Left ventricle myocardium inferior (tissue), 1 donor: ENCODE measurements at places on chromosomes 1 and 21. TPM values are rescaled to one million over a fixed set of nuclear protein-coding genes. Genes with fewer than 3 reads are reported as not detected.
A peak's percentile ranks its signal among the peaks of the same experiment; 100 is the strongest.

SNX27 gene
- 31.8 TPM for total RNA-seq

CELA3B gene
- total RNA-seq, result not detected

GJC2 gene
- 1.0 TPM for total RNA-seq

GPX7 gene
- total RNA-seq, result 5.2 TPM

AXDND1 gene
- total RNA-seq, result not detected

OR10J4 gene
- total RNA-seq, result not detected

TSNAX gene
- total RNA-seq, result 23.6 TPM

HOOK1 gene
- 4.0 TPM for total RNA-seq

ST6GALNAC5 gene
- 0.41 TPM for total RNA-seq

VWA1 gene
- total RNA-seq, result 13.7 TPM

NR0B2 gene
- total RNA-seq, result 7.2 TPM

- no peak for DNase-seq
Measured at GRCh38 chr1:160945079-160945478, 9.5 kb downstream of the ITLN2 start.

DNA sequence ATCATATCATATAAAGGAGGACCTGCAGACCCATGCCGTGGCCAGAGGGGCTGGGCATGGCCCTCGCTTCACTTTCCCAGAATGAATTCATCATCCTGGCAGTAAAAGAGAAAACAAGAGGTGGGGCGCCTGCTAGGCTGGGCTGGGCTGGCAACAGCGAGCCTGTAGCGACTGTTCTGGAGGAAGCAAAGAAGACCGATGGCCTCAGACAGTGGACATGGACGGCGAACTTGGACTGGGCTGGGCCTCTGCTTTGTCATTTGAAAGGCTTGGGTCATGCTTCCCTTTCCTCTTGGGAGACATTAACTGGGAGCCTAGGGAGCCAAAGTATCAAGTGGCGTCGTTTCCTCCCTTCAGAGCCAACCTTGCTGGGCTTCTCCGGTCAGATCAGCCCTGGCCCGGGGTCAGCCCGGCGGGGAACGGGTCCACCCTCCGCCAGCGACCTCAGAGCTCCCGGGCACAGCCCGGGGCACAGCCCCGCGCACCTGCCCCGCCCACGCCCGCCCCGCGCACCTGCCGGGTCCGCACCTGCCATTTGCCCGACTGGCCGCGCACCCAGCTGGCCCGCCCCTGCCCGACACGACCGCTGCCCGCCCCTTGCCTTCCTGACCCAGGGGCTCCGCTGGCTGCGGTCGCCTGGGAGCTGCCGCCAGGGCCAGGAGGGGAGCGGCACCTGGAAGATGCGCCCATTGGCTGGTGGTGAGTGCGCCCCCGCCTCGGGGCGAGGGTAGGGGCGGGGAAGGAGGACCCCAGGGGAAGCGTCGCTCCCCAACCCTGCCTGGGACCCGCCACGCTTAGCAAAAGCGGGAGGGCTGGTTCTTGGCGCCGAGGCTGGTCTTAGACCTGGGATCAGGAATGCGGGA lies at the start of gene FAM3B:
Gene FAM3B (plus strand): TSS at position 602 of the 863 bp plus-strand sequence. CDS start 79 bp downstream, at position 681.
- no peak for DNase-seq

- DNase-seq, result no peak
Measured at GRCh38 chr1:56798053-56798471, 21.1 kb downstream of the FYB2 start.

DNA sequence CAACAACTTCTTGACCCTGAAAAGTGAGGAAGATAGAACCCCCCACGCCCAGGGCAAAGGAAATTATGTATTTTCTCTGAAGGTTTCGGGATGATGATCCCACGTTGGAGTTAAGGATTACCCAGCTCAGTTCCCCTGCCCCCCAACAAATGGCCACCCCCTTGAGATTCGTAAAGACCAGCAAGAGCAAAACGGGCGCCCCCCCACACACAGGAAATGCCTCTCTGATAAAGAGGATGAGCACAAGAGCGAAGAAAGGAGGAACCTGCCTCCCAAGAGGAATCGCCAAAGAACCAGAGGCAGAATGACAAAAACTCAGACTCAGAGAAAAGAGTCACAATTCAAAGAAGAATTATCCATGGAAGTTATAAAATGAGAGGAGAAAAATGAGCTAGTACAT lies 576.9 kb downstream of the MATN1 start:
- DNase-seq, result no peak

DNA sequence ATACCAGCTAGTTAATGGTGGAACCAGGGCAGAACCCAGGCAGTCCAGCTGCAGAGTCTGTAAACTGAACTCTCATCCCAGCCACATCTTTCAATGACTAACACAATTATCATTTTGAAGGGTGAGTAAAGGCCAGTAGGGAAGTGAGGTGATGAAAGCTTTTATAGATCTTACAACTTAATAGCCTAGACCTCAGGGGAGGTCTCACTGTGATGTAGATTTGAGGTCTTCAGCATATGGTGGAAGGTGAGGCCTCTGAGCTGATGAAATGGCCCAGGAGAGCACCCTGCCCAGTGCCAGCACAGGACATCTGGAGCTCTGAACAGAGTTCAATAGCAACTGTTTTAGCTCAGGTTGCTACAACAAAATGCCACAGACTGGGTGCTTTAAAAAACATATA lies 44.8 kb upstream of the POU2F1 start:
- DNase-seq, result no peak

- peak; percentile 63 for DNase-seq
Measured at GRCh38 chr1:203769505-203770343, 4.7 kb downstream of the LAX1 start.

DNA sequence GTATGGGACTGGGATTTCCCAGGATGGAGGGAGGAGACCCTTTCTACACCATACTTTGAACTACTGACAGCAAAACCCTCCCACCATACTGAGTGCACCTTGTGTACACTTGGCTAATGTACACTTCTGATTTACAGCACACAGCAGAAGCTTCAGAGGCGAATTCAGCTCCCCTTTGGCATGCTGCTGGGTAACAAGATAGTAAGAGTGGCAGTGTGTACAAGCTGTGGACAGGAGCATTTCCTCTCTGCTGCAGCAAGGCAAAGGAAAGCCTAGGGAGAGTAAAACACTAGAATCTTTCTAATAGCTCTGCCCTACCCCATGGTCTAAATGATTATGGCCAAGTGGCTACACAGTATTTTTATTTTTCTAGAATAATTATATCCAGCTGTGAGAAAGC lies 83.9 kb upstream of the ARTN start:
- no peak for DNase-seq

DNA sequence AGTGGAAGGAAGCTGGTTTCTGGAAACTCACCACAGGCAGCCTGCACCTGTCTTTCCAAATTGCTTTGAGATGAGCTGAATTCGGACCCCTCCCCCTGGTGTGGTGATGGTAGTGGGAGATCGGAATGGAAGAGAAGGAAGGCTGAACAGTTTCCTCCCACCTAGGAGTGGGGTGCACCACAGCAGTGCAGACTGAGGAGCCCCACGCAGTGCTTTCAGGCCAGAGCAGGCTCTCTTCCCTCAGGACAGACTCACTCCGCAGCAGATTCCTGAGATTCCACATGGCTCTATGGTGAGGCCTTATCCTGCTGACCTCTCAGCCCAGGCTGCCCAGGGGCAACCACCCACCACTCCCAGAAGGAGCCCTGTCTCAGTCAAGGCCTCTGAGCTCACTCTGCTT lies 80.9 kb downstream of the ATP1A1 start:
- DNase-seq, result no peak

DNA sequence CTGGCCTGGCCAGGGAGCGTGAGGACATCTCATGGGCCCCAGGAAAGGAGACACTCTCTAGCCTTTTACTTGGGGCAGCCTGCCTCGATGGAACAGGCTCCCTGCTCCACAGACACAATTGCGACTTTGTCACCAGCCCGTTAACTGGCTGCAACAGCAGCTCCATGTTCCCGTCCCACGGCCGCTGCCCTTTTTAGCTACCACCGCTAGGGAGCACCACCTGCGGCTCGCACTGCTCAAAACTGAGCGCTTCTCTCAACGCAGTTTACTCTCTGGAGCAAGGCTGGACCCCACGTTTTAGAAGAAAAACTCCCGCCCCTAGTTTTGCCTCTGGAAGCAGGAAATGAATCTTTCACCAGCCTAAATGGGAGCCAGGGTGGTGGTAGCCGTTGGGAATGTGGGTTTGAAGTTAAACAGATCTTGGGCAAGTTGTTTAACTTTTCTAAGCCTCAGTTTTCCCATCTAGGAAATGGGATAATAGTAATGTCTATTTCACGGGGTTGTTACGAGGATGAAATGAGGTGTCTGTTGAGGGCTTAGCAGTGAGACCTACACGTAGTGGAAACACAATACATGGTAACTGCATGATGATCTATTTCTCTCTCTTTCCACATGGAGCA lies 3.5 kb upstream of the LRRC38 start:
- no peak for DNase-seq

GRCh38 chr1:165960136-165960535 lies 132.7 kb downstream of the UCK2 start:
- DNase-seq, result no peak

DNA sequence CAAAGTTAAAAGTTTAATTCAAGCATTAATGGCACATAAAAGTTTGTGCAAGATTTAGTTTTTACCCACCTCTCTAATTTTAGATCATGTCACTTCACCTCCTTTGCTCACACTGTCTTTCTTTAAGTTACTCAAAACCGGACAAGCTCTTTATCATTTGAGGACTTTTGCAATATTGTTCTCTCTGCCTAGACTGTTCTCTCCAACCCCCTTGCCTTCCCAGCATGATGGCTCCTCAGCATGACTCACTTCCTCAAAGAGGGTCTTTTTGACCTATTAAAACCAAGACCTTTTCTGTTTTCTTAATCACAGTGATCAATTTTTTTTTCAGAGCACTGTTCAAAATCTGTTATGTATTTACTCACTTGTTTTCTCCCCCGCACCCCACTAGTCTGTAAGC lies 61.3 kb downstream of the XKR8 start:
- no peak for DNase-seq

- no peak for DNase-seq
Measured at GRCh38 chr1:150613061-150613920, 16.1 kb downstream of the ENSA start.

DNA sequence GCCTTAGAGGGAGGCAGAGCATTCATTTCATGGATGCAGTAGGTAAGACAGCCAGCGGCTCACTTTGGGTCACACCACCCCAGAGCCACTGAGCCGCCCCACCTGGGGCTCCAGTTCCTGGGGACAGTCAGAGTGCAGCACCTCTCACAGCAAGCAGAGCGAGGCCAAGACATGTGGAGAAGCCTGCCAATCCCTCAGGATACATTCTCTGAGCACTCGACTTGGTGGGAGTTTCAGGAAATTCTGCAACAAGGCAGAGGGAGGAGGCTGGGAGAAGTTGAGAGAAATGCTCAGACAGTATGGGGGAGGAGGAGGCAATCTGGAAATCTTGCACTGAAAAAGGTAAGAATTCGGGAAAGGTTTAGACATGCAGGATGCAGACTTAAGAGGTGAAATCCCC lies 60.8 kb upstream of the WLS start:
- no peak for DNase-seq

DNA sequence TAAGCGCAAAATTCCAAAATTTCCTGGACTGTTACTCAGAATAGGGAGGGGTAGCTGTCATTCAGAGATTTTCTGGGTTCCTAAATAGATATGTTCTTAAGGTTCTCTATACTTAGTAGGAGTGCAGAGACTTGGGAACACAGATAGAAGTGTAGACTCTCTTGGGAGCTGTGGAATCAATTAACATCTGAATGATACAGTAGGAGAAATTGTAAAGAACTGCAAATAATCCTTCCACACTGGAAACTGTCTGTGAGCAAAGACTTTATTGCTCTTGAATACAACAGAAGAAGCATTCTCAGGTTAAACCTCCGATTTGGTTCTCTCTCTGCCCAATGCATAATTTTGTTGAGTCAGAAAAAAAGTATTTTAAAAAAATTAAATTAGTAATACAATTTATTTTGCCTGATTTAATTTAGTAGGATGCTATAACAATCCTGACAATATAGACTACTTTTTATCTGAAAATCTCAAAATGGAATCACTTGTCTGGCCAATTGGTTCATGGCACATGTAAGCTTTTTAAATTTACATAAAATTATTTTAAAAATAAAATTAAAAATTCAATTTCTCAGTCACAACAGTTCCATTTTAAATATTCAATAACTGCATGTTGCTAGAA lies 1754.3 kb downstream of the PLA2G4A start:
- DNase-seq, result no peak

DNA sequence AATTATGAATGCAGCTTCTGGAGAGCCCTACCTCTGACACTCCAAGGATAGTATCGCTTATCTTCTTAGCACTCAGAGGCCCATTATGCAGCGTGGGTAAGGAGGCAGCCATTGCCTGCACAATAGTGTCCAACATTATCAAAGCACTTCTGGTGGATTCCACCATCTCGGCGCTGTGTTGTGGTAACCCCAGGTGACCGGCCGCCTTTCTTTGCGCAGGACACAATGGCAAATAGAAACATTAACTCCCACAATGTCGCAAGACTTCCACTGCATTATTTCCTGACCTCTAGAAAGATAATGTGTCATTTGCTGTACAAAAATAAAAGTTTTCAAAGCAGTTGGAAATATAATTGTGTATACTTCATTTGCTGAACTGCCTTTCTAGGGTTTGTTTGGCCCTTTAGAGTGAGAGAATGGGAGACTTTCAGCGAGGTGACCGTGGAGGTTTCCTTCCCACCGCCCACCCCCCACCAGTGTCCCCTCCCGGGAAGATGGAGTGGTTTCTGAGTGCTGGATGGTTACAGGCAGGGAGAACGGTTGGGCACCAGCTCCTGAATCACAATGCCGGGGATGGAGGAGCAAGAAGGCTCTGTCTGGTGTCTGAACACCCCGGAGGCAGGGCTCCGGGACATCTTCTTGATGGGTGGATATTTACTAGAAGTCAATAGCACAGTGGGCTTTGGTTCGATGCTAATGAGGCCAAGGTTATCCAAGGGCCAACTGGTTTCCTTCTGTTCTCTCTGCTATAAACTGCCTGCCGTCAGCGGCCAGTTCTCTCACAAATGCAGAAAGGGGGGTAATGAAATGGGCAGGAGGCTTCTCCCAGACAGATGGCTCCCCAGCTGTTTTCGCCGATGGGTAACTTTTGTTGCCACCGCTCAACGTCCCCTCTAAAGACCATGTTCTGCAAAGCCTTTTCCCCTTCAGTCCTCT lies 215.4 kb upstream of the PROX1 start:
- no peak for DNase-seq

GRCh38 chr21:37593015-37593414 lies 226.4 kb downstream of the DYRK1A start:
- no peak for DNase-seq

GRCh38 chr1:167057241-167057688 lies 32.9 kb downstream of the GPA33 start:
- DNase-seq, result no peak

DNA sequence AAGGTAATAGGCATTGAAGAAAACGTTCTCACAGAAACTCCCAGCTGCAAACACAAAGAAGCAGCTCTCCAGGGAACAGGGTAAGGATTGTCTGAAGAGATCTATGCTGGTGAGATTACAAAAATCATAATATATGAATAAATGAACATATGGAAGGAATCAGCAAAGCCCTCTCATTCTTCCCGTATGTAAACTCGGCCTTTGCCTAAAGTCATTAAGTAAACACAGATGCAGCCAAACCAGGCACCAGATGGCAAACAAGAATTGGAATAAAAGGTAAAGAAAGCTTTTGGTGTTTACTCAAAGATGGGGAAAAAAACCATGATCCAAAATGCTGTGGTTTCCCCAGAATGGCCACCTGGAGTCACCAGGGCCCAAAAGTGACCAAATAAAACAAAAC lies 76.6 kb upstream of the HOOK1 start:
- DNase-seq, result no peak

- no peak for DNase-seq
Measured at GRCh38 chr21:34097442-34097841, 24.1 kb downstream of the MRPS6 start.

- no peak for DNase-seq
Measured at GRCh38 chr1:234040446-234041317, 136.2 kb downstream of the SLC35F3 start.

- no peak for DNase-seq
Measured at GRCh38 chr21:32887026-32887425, 115.5 kb upstream of the PAXBP1 start.
